ENCODE measurements at places on chromosomes 16 and 17. TPM values are rescaled to one million over a fixed set of nuclear protein-coding genes. Genes with fewer than 3 reads are reported as not detected.

- no peak for DNase-seq
Measured at GRCh38 chr17:30021708-30022317, 80.4 kb downstream of the EFCAB5 start.

DNA sequence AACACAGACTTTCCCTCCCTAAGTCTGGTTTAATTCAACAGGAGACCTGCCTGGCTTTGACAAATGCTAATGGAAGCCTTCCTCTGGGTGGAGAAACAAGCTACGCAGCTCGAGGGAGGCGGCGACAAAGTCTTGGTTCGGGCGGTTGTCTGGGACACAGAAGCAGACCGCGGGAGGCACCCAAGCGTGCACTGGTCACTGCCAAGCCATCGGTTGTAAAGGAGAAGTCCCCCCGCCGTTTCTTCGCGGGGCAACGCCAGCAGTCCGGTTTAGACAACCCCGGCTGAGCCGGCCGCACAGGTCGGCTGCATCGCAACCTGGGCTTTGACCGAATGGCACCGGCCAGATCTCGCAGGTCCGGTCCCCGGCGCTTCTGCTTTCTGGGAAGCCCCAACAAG is 586 bp downstream of the GLYR1 start:
- peak; percentile 89 for DNase-seq

GRCh38 chr17:80666867-80667266 is 122.2 kb downstream of the RPTOR start:
- no peak for DNase-seq

DNA sequence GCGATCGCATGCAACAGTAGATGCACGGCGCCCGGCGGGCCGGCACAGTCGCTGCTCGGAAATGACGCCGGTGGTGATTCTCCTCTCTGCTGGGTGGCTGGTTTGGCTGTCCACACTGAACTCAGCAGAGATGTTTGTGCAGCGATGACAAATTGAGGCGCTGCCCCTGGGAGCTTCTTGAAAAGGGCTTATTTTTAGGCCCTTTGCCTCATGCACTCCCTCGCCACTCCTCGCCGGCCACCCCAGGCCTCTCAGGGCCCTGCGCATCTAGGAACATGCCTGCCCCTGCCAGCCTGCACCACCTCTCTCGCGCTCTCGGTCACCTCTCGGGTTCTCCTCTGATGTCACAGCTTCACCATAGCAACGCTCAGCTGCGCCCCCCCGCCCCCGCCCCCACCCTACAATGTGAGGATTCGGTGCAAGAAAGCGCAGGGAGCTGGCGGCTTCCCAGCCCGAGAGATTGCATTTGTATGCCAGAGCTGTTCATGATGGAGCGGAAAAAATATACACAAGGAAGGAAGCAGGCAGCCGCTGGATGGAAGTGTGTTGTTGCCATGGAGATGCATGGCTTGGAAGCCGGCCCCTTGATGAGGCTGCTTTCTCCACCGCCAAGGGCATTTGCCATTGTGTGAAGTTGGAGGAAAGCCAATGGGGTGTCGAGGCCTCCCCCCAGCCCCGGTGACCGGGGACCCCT is 81.3 kb upstream of the PLCG2 start:
- no peak for DNase-seq

DNA sequence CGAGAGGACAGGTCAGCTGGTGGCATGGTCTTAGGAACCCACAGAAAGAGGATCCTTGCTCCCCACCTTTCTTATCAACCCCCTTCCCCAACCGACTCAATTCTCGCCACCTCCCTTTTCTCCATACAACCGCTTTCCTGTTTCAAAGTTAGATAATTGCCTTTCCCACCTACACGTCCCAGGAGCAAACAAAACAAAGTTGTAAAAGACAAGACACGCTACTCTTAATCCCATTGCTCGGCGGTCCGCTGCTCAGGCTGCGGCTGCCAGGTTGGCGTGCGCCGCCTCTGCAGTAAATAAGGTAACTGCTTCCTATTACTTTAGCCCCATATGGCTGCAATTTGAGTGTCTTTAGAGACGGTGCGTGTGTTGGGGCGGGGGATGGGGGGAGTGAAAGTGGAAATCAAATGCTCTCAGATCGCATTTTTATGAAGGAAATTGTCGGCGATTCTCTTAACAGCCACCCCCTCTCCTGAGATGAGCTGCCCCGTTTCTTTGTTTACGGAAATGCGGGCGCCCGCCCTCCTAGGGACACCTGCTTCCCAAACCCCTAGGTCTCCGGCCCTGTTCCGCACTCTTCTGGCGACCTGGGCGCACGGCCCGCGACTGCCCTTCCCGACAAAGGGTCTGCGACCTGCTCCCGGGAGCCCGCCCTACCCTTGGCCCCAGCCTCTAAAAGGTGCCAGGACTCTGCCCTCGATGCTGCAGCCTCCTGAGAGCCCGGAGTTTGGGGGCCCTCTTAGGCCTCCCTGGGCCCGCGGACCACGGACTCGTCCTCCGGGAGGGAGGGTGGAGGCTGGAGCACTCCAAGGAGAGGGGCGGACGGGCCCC is 3.7 kb upstream of the CBX8 start:
- DNase-seq: no peak

DNA sequence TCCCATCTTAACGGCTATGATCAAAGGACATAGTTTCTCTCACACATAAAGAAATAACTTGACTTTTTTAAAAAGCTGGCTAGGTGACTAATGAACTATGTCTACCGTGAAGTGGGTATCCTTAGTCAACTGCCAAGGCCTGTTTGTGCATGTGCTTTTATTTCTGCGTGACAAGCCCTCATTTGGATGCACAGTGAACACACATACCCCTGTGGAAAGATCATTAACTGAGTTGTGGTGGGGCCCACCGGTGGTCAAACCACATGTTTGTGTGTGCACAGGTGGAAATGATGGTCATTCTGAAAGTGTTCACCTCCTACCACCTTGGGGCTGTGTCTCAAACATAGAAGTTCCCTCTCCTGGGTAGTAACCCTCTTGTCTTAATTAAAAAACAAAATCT is 256.1 kb upstream of the SALL1 start:
- DNase-seq: no peak

DNA sequence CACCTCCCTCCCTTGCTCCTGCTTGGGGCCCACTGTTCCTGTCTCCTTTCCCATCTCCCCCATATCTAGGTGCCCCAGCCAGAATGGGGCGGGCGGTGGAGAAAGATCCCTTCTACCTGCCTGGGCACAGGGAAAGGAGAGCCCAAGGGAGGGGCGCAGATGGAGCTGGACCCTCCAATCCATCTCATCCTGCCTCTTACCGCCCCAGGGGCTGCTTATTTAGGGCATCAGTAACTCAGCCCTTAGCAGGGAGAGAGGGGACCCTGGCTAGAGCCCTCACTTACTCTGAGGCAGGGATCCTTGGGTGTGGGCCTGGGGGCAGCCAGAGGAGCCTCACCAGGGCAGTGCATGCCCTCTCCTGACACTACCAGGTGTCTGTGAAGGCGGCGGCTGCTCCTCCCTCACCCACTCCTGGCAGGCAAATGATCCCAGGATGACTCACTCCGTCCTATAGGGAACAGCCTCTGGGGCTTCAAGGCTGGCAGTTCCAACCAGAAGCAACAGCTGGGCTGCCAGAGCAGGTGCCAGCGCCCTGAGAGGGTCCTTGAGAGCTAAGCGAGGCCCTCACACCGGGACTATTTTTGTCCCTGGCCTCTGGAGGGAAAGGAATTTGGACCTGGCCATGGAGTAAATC is 16.3 kb upstream of the BCAR1 start:
- no peak for DNase-seq

DNA sequence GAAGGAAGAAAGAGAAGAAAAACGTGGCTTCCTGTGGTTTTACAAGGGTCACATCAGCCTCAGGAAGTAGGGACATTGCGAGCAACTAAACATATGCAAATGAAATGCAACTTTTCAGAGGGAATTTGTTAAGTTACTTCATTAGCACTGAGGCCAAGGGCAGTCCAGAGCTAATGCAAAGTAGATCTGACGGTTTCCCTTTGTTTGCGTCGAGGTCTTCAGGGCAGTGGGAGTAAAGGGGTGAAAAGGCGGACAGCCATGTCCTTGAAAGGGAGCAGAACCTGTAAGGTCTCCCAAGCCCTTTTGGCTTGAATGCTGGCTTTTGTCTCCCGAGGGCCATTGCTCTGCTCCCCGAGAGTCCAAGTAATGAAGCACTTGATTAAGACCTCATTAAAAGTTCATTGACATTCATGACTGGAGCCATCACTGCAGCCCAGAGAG is 85.0 kb downstream of the PMP22 start:
- DNase-seq: no peak

DNA sequence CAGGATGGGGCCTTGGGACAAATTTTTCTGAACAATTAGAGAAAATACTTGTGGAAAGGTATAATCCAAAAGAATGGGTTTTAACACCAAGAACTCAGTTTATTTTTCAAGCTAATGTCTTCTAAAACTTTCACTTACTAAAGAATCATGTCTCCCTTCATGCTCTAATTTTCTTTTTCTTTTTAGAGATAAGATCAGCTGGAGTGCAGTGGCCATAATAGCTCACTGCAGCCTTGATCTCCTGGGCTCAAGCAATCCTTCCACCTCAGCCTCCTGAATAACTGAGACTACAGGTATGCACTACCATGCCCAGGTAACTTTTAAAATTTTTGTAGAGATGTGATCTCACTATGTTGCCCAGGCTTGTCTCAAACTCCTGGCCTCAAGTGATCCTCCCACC is 5.5 kb downstream of the OR4D1 start:
- no peak for DNase-seq

DNA sequence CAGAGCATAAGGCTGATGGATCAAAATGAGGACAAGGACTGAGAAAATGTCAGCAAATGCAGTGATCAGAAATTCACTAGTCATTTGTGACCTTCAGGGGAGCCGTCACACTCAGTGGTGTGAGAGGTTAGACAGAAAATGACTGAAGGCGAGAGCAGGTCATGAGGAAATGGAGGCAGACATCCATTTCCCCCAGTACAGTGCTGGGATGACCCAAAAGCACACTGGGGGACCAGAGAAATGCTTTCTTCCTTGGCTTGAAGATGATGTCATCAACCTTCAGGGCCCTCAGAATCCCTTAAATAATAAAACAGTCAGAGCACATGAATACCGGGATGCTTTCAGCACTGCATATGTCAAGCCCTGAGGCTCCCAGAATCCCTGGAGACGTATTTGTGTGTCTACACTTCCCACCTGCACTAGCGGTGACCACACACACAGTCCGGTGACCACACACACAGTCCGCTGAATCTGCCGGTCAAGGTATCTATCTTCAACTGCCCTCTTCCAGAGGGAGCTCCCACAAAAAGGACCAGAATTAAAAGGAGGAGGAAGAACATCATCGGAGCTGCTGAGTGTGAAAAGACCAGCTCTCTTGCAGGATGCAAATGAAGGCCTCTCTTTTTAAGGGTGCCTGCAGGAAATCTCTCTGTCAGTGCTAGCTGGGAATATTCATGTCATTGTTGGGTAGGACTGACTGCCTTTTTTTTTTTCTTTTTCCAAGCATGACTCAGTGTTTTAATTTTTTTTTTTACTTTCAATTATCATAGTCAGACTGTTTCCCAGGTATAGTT is 8.2 kb downstream of the UBE2O start:
- DNase-seq: peak; percentile 34

CCL7 gene
- 0.52 TPM for total RNA-seq

SP2 gene
- total RNA-seq: 13.0 TPM

USP6 gene
- not detected for total RNA-seq

TMEM238L gene
- not detected for total RNA-seq

RPS2 gene
- 1,131 TPM for total RNA-seq

HSPB9 gene
- not detected for total RNA-seq

TNFSF12 gene
- 52.0 TPM for total RNA-seq

HLF gene
- total RNA-seq: 15.7 TPM

B9D1 gene
- total RNA-seq: 7.7 TPM

TLK2 gene
- 37.0 TPM for total RNA-seq

SULT1A2 gene
- 1.1 TPM for total RNA-seq
